ENCODE measurements at places on chromosomes 7 and 10.
A peak's percentile ranks its signal among the peaks of the same experiment; 100 is the strongest.

- DNase-seq, result no peak
These were observed 444.7 kb downstream of the MAGI2 start for GRCh38 chr7:79008786-79009185.

GRCh38 chr7:157889480-157889879, 552.7 kb downstream of the DNAJB6 start:
- DNase-seq, result no peak

DNA sequence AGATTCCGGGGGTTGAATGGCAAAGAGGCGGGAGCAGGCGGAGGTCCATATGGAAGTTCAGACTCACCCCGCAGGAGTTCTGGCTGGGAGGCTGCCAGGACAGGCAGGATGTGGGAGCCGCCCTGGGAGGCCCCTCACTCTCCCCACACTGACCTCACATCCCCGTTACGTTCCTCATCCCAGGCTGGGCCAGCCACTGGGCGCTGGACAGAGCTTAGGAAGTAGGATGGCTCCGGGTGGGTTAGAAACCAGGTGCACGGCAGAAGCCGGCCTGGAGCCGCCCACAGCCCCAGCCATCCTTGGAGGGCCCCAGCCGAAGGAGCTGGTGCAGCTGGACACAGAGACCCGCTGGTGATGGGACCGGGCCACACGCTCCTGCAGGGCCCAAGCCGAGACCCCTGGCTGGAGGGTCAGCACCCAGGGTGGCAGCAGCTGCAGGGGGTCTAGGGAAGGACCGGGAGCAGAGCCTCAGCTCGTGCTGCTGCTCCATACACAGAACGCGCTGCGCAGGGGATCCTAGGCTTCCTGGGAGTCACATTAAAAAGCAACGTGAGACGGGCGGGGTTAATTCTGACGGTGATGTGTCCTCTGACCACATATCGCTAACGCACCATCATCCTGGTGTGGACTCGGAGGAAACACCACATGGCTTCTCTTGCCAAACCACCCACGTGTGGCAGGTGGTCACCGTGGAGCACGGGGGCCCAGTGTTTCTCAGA, 98.6 kb upstream of the DIP2C start:
- no peak for DNase-seq

- no peak for DNase-seq
These were observed 60.1 kb upstream of the SDK1 start for GRCh38 chr7:3240826-3241430.

GRCh38 chr10:133334503-133335245, 2.0 kb downstream of the CALY start:
- DNase-seq, result no peak

- no peak for DNase-seq
These were observed 3.3 kb downstream of the MRPS33 start for GRCh38 chr7:141011443-141011842.

DNA sequence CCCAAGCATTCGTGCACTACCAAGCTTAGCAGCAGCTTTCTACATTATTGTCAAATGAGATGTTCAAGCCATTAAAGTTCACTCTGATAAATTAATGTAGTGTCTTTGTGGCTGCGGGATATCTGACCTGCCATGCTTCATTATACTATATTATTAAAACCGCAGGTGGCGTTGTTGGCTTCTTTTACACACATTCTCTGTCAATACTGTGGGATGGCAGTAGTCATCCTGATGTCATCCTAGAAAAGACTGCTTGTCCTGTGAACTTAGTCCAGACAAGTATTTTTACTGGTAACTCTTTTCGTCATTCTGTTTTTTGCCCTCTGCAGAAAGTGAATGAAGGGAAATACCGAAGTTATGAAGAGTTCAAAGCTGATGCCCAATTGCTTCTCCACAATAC, 103.9 kb downstream of the ZMYND11 start:
- DNase-seq, result peak; percentile 79

DNA sequence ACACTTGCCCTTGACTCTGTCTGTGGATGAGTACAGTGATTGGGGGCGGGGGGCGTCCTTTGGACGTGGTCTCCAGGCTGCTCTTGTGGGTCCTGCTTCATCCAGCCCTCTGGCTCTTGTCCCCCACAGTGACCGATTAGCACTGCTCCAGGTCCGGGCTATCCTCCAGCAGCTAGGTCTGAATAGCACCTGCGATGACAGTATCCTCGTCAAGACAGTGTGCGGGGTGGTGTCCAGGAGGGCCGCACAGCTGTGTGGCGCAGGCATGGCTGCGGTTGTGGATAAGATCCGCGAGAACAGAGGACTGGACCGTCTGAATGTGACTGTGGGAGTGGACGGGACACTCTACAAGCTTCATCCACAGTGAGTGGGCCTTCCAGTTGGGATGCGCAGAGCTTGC, 18.3 kb downstream of the TACR2 start:
- no peak for DNase-seq

DNA sequence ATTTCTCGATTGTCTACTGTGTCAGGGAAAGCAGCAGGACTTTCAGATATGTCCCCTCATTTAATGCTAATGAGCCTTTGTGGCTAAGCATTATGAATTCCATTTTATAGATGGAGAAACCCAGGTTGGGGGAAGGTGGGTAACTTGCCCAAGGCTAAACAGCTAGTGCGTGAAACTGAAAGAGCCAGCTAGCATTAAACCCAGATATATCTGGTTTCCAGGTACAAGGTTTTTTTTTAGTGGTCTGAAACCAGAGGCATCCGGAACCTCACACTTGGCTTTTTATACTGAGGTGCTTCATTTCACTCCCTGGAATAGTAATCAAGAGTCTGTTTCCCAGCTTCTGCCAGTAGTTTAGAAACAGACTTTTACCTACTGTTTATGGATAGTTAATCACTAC, 694.8 kb downstream of the PHTF2 start:
- no peak for DNase-seq

GRCh38 chr10:65555192-65555591, 1370.6 kb upstream of the LRRTM3 start:
- no peak for DNase-seq

- DNase-seq, result no peak
These were observed 59.2 kb downstream of the ZNF503 start for GRCh38 chr10:75342397-75342796.

DNA sequence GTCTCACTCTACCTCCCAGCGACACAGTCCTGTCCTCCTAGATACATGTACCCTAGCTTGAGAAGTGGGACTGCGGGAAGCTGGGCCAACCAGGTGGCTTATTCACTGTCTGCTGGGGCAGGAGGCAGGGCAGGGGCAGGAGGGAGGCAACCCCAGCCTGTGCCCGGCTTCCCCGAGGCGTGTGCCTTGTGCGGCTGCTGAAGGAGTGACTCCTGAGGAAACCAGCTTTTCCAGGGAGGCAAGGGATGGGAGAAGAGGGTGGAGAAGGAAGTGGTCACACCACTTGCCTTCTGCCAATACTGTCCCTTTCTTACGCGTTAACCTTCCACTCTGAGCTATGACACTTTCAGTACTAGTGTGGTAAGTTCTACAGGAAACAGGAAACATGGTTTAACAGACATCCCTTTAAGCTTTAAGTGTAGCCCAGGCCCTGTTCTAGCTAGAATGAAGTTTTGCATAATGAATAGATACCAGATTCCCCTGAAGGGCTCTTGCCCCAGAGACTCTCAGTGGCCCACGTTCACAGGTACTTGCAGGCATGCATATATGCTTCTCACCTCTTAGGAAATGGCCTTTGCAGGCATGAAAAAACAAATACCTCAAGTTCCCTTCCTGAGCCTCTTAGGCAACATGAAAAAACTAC, 40.6 kb downstream of the SYPL1 start:
- DNase-seq, result peak; percentile 94

GRCh38 chr7:28155019-28155660, 25.5 kb downstream of the JAZF1 start:
- DNase-seq, result no peak

DNA sequence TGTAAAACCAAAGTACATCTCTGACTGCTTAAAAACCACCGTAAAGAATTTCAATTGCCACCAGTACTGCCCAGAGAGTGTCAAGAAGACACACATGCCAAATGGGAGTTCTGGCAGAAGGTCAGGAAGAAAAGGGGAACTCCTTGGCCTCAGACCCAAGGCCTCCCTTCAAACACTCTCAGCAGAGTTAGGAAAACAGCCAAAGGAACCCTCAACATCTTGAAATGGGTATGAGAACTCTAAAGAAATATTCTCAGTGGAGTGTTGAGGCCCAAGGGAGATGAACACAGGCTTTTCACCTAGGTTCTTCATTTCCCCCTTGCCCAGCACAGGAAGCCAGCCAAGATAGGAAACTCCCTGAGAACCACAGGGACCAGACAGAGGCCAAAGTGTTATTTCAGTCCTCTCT, 96.1 kb upstream of the ASAH2 start:
- DNase-seq, result no peak

GRCh38 chr10:115604627-115605026, 511.5 kb downstream of the ATRNL1 start:
- no peak for DNase-seq

GRCh38 chr10:17179002-17179401, 22.5 kb downstream of the TRDMT1 start:
- no peak for DNase-seq

DNA sequence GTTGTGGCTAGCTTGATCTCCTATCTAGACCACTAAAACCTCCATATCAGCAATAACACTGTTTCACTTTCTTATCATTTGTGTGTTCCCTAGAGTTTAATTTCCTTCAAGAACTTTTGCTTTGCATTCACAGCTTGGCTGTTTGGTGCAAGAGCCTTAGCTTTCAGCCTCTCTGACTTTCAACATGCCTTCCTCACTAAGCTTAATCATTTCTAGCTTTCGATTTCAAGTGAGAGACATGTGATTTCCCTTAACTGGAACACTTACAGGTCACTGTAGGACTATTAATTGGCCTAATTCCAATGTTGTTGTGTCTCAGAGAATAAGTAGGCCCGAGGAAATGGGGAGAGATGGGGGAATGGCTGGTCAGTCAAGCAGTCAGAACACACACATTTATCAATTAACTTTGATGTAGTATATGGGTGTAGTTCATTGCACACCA, 10.6 kb upstream of the BPGM start:
- DNase-seq, result no peak

DNA sequence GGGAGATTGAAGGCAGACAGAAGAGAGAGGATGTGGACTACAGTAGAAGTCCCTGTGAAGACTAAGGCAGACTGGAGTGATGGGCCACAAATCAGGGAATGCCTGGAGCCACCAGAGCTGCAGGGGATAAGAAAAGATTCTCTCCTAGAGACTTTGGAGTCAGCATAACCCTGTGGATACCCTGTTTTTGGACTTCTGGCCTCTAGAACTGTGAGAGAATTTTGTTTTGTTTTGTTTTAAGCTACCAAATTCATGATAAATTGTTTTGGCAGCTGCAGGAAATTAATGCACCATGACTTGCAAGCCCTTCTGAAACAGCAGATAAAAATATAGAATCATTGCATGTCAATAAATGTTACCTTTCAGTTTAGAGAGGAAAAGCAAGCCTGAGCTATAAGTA, 41.3 kb downstream of the INHBA start:
- DNase-seq, result no peak

DNA sequence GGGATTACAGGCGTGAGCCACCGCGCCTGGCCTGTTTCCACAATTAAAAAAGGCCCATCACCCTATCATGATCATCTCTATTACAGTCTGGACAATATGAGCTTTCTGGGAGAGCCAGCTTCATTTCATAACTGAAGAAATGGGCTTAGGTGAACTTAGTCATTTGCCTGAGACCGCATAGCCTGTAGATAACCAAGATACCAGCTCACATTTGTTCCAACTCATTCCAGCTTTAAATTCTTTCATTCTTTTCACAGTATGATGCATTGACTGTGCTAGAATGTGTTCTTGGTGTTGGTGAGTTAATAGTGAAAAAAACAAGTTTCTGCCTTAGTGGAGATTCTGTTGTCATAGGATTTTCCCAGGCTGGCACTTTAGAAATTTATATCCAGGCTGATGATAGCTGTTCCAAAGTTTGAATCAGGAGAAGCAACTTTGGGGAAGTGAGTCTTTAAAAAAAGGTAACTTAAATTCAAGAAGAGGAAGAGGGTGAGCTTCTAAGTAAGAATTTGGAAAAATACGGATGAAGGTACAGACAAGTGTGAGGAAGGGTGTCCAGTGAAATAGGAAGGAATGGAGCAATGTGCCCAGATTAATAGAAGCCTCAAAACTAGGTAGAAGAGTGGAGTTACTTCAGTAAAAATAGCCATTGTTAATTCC, 2.1 kb upstream of the H2AZ2 start:
- DNase-seq, result no peak

- peak; percentile 99 for DNase-seq
These were observed 26.3 kb downstream of the ENTPD7 start for GRCh38 chr10:99685597-99685967.

DNA sequence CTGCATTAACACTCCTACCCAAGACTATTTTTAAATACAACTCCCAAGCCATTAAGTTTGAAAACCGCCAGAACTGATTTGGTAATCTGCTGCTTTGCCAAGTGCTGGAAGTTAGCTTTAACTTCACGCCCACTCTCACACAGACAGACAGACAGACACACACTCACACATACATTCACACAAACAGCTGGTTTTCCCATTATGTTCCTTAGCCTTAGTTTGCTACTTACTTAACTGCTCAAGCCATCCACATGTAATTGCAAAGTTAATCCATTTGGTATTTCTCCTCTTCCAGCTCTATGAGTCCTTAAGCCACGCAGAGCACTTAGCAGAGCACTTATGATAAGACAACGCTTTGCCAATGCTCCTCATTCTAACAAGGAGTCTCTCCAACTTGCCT, 8.3 kb downstream of the COBL start:
- no peak for DNase-seq

GRCh38 chr7:140122965-140123364, 53.8 kb downstream of the KDM7A start:
- peak; percentile 36 for DNase-seq

GRCh38 chr10:131048606-131049005, 262.9 kb downstream of the TCERG1L start:
- no peak for DNase-seq

- DNase-seq, result no peak
These were observed 103.7 kb downstream of the RBM20 start for GRCh38 chr10:110747609-110748464.

DNA sequence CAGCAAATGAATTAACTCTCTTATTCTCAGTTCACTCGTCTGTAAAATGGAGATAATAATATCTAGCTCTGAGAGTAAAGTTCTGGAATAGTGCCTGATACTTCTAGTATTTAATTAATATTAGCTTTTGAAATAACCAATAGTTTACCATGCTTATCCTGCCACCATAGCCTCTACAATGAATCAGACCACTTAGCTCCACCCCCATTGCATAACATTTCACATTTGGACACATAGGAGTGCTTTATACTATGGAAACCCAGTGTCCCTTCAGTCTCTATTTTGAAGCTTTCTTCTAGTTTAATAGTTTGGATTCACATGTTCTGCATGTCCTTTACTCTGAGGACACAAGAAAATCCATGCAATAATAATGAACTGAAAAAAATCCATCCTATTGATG, 427.3 kb upstream of the C7orf33 start:
- no peak for DNase-seq

GRCh38 chr7:106285051-106285854, 470 bp upstream of the NAMPT start:
- peak; percentile 93 for DNase-seq
